ENCODE measurements at places on chromosomes 5 and 9. TPM values are rescaled to one million over a fixed set of nuclear protein-coding genes. Genes with fewer than 3 reads are reported as not detected.

PRSS3 gene
- total RNA-seq = 0.79 TPM

IFNA21 gene
- not detected for total RNA-seq

NPR2 gene
- total RNA-seq = 9.0 TPM

CDH12 gene
- not detected for total RNA-seq

CKMT2 gene
- not detected for total RNA-seq
